Activated T-cell treated with anti-CD3 and anti-CD28 coated beads, Interleukin-2, amount 50 U/mL, for 48 hours (primary cell): ENCODE measurements at places on chromosomes 11 and 22.

DNA sequence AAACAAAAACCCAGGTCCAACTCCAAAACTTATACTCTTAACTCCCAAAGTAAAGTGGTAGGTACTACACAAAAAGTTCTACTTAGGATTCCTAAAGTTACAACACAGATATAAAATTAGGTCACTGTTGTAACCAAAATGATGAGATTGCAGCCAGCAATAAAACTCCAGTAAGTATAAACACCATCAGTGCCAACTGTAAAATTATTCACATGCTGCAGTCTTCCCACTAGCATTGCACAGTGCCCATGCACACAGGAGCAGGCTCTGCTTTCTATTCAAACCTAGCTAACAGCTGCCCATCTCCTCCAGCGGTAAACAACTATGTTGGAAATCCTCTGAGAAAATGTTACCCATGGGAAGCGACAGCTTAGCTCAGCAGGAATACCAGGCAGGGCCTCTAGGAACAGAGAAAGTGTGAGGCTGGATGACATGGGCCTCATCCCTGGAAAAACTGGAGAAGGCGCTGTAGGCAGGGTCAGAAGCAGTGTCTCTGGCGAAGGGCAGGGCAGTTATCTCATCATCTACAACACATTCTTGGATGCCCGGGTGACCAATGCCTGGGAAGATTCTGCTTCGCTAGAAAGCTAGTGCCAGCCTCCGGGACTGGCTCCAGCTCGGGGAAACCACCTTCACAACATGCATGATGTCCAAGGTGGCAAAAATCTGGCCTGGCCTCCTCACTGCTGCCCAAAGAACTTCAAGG, 9.1 kb downstream of the CPT1A start:
- DNase-seq, result no peak

DNA sequence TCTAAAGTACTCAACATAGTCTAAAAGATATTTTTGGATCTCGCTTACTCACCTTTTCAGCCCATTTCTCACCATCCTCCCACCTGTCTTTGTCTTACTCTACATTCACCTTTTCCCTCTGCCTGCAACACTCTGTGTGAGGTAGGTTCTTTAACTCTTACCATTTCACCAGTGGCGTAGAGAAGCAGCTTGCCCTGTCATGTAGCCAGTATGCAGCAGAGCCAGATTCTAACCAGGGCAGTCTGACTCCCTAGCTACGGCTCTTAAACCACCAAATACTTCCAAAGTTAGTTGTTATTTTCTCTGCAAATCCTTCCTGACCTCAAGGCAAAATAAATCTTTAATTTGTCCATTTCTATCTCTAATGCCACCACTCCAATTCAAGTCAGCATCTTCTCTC, 7.5 kb downstream of the ALG8 start:
- no peak for DNase-seq

DNA sequence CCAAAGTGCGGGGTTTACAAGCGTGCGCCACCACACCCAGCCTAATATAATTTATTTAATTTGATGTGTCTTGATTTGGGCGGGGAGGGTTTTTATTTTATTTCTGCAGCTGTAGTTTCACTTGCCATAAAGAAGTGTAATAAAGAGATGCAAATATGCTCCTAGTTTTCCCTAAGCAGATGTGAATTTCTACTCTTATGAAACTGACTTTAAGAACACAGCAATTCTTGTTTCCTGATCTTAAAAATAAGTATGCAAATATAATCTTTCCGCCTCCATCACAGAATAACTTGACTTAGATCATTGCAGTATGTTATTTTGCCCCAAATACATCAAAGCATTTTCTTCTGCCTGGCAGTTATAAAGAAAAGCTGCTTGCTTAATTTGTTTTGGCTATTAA, 4.4 kb downstream of the SPCS2 start:
- no peak for DNase-seq

DNA sequence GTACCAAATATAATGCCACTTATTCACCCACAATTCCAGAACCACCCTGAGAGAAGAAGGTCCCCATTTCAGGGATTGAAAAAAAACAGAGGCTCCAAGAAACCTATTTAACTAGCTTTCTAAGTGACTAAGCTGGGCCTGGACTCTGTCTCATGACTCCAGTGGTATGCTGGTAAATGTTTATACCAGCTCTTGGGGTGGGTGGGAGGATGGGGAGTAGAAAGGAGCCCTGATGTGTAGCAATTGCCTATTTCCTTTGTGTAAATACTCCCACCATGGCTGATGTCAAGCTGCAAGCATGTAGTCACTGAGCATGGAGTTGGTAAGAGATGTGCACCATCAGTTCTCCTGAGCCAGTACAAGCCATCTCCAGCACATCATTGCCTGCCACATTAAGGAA, 2.8 kb downstream of the PRG3 start:
- DNase-seq, result no peak

- DNase-seq, result no peak
Measured at GRCh38 chr22:19745155-19746101, 15.2 kb upstream of the TBX1 start.

GRCh38 chr11:11265320-11265719, 87.7 kb downstream of the CSNK2A3 start:
- no peak for DNase-seq

DNA sequence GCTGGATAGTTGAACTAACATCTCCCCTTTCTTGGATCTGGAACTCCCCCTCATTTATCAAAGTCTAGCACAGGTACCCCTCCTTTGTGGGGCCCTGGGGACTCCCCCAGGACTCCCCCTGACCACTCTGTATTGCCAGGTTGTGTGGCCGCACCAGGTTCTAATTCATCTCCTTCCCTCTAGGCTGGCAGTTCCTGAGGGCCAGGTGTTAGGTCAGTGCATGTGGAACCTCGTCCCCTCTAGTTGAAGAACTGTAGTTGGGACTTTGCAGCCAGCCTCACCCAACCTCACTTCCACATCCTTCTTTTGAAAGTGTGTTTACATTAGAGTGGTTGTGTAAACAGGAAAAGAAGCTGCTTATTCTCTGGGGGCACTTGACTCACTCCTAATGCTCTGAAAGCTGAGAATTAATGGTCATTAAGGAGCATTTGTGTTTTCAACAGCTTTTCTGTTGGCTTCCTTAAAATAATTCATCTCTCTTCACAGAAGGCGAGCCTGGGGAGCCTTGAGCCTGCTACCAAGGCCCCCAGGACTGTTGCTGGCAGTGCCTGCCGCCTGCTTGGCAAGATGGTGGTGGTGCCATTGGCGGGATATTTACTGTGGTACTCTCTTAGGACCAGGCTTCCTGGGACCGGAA, 11.8 kb downstream of the UPB1 start:
- no peak for DNase-seq

- no peak for DNase-seq
Measured at GRCh38 chr22:47091246-47091651, 328.8 kb downstream of the TBC1D22A start.

DNA sequence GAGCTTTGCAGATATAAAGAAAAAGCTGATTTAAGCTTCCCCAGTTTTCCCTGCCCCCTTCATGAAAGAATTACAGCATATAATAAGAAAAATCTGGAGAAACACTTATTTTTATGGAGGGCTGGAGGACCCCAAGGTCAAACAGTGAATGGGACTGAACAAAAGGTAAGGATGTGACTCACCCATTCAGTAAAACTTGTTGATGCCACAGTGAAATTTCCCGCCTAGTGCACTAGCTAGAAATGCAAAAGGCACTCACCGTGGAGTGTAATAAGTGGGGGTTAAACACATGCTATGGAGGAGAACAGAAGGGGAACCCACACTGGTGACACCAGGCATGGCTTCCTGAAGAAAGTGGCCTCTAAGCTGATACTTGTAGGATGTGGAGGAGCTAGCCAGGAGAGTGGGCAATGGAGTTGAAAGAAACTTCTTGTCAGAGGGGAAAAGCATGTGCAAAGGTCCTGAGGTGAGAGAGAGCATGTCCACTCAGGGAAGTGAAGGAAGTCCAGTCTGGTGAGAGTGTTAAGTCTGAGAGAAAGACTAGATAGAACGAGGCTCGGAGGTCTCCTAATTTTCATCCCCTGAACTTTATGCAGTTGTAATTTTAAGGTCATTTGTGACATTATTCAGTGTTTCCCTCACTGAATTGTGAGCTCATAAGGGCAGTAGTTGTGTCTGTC, 77.1 kb downstream of the MIAT start:
- DNase-seq, result no peak

- DNase-seq, result peak; percentile 61
Measured at GRCh38 chr11:35045236-35045820, 93.6 kb upstream of the CD44 start.

- DNase-seq, result no peak
Measured at GRCh38 chr11:21769188-21769587, 423.7 kb upstream of the ANO5 start.

DNA sequence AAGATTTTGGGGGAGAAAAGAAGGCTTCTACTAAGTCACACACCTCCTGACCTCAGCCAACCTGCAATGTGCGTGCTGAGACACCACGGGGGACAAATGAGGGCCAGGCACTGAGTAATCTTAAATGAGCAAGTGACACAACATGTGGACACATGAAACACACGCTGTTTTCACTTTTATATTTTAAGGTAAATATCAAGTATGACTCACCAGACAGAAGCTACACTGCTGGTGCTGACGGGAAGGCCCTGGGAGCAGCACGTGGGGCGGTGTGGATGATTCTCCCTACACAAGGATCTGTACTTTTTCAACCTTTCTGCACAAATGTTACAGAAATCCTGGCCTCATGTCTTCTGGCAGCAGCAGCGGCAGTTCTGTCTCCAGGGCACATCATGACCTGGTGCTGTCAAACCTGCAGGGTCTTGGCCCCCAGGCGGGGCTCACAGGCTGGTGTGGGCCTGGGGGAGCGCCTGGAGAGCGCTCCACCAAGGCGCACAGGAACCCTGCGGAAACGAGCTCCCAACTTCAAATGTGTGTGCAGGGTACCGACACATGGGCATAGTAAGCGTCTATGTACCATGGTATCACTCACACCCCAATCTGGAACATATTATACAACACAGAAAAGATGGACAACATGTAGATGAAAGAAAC, 61.7 kb downstream of the DGCR2 start:
- no peak for DNase-seq

DNA sequence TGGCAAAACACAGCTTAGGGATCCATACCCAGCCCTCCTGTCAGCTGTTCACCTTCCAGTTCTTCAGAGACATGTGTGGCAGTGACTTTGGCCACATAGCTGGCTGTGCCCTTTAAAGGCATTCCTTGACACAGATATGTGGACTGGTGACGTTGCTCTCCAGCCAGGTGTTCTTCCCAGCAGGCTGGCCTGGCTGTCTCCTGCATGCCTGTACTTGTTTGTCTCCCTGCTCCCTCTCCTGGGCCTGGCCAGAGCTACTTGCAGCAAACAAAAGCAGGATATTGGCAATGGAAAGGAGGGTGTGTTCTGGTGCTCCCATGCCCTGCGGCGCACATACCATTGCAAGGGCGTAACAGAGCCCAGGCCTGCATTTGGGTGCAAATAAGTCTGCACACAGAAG, 38.3 kb downstream of the PIK3IP1 start:
- no peak for DNase-seq

DNA sequence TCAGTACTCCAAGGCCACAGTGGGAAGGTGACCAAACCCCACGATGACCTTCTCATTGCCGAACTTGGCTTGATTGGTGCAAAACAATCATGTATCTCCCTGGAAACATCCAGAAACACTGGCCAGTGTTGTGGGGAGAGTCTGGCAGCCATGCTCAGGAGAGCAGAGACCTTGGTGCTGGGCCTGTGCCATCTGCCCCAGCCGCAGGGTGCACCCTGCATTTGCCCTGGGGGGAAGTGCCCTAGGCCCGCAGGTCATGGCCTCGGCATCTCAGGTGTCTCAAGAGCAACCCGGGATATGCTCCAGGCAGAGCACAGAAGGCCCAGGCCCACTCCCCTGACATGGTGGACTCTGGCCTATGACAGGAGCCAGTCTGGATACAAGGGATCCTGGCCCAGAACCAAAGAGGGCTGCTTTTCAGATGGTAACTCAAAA, 23.7 kb downstream of the ARVCF start:
- DNase-seq, result no peak

- no peak for DNase-seq
Measured at GRCh38 chr11:10462746-10463300, 7.8 kb downstream of the AMPD3 start.

- DNase-seq, result peak; percentile 16
Measured at GRCh38 chr11:12121011-12121410, 10.6 kb downstream of the MICAL2 start.

DNA sequence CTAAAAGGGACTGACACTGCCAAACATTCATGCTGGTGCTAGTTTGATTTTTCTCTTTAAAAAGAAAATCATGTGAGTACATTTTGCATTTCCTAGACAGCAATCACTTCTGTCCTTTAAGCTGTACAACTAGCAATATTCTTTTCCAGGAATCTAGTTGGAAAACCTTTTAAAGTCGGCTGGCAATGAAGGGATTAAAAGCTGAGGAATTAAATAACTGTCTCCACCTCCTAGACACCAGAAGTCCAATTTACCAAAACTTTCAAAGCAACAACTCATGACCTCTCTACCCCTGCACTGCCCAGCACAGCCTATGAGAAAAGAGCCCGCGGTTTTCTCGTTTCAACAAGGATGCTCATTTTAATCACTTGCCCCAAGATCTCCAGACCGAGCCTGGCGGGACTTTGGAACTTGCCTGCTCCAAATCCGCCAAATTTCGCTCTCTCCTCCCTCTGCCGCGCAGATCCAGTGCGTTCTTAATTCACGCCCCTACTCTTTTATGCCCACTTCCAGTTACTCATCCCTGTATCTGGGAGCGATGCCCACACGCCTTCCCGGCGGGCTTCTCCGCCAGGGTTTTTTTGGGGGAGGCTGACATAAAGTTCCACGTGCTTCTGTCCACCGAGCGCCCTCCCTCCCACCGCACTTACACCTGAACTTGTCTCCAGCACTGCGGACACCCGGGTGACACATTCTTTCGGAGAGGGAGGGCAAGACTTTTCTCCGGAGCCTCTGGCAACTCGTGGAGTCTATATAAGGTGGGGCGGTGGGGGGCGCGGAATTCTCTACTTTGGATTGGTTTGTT, 2.5 kb downstream of the MPPED2 start:
- DNase-seq, result no peak

GRCh38 chr11:120058931-120059330, 79.0 kb downstream of the TRIM29 start:
- DNase-seq, result no peak

- DNase-seq, result peak; percentile 32
Measured at GRCh38 chr11:11810764-11811726, 30.7 kb upstream of the USP47 start.

DNA sequence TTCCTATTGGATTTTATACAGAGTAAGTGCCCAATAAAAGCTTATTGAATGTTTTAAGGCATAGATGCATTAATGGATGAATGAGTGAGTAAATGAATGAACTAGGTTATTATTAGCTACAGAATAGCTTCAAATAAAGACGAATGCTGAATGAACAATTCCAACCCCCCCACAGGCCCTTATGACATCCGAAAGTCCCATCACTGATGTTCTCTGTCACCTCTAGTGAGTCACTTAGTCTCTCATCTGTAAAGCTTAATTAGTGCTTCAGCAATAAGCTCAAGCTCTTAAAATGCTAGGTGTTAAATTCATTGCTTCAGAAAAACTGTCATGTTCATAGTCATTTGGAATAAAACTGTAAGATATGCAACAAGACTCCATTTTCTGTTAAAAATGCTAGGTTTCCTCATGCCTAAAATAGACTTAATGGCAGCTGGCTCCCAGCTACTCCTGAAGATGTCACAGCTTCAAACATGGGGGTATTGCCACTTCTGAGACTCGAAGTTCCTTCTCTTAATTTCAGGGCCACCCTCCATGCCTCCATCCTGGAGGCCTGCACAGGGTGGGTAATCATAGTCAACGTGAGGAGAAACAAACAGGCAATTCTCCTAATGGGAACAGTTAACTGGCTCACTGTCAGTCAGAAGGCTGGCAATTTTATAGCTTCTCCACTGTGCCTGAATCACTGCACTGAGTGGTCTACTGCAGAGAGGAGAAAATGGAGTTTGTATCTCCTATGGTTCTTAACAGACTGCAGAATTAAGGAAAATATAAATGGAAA, 355.0 kb upstream of the CTSC start:
- DNase-seq, result no peak
